ENCODE measurements at places on chromosomes 6 and 20.

GRCh38 chr6:170177772-170178560, 112.9 kb downstream of the DLL1 start:
- no peak for DNase-seq

- DNase-seq = no peak
These were observed 135.8 kb downstream of the SLC35F1 start for GRCh38 chr6:118042855-118043254.

- no peak for DNase-seq
These were observed 121.3 kb downstream of the KIF16B start for GRCh38 chr20:16451982-16452381.

DNA sequence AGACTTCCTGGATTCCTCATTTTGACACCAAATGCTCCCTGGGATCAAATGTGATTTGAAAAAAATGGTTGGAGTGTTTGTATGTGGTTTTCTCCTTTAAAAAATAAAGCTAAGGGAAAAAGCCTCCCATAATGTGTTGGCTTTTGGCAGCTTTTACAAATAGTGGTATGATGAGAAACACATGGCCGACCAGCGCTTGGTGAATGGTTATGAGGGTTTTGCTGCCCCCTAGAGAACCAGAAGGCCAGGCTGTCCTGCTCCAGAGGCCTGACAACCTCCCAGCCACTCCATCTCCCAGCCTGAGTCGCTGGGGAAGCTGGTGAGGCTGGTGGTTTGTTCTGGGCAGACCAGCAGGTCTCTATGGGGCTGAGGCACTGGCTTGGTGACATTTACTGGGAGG, 69.3 kb downstream of the CLIC5 start:
- peak; percentile 85 for DNase-seq

DNA sequence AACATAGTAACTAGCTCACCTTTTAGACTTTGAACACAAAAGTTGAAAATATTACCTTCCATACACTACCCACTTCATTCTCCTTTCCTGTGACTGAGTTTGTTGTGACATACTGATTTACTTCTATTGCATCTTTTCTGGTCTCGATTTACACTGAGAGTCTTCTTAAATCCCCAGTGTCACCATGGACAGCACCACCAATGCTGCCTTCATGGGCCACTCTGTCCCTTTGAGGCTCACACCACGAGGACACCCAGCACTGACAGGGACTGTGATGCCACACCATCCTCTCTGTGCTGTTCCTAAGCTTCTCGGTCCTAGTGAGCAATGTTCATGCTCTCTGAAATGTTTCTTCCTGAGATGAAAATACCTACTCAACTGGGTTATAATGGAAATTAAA, 337.1 kb upstream of the IRAK1BP1 start:
- DNase-seq = no peak

DNA sequence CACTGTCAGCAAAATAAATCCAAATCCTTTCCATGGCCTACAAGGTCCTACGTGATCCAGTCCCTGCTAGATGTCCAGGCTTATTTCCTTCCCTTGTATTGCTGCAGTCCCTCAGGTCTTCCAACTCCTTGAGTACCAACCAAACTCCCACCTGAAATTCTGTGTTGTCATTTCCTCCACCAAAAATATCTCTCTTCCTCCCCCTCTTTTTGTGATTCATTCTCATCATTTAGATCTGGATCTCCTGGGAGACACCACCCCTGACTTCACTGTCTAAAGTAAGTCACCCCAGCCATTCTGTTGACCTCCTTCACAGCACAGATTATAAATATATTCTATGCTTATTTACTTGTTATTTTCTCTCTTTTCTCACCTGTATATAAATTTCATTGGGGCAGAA, 9.0 kb upstream of the LOC128125822 start:
- DNase-seq = no peak

DNA sequence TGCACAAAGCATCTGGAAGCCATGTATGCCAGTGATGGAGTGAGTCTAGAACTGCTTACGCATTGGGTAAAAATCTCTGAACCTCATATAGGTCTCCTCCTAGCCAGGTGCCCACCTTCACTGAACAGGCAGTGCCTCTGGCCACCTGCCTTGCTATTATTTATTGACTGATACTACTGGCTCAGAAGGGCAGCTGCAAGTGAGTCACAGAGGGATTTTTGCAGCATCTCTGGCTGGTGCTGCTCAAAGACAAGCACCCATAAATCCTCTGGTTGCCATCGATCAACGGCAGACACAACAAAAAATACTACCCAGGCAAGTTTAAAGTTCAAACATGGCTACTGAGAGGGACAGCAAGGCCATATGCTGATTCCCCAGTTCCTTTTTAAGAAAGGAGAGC, 279.4 kb downstream of the UBE3D start:
- no peak for DNase-seq

DNA sequence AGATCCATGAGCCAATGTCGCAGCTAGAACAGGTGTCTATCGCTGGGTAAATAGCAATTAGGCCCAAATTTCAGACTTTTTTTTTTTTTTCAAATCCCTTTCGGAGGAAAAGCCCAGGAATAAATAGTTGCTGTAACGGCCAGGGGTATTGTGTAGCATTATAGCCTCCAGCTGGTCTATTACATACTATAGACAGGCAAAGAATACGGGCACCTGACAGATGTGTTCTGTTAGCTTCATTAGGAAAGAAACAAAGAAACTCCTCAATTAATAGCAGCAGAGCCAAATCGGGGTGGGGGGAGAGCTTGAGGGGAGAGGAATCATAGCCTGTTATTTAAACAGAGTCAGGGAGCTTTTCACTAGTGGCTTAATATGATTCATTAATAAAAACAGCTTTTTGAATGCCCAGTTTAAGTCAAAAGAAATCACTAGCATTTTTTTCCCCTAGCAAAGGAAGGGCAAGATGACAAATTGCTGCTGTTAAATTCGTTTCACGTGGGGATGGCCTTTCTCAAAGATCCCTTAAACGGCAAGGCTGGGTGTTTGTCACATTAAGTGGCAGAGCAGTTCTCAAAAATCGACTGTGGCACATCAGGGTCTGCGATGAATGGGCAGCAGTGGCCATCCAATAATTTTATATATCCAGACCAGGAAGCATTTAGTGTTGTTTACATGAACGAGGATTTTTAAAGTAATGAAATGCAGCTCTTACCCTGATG, 139.4 kb downstream of the ID4 start:
- DNase-seq = no peak
